ENCODE measurements at places on chromosomes 5 and 9.
A peak's percentile ranks its signal among the peaks of the same experiment; 100 is the strongest.

GRCh38 chr5:152170350-152170749 lies 234.7 kb downstream of the NMUR2 start:
- no peak for DNase-seq

DNA sequence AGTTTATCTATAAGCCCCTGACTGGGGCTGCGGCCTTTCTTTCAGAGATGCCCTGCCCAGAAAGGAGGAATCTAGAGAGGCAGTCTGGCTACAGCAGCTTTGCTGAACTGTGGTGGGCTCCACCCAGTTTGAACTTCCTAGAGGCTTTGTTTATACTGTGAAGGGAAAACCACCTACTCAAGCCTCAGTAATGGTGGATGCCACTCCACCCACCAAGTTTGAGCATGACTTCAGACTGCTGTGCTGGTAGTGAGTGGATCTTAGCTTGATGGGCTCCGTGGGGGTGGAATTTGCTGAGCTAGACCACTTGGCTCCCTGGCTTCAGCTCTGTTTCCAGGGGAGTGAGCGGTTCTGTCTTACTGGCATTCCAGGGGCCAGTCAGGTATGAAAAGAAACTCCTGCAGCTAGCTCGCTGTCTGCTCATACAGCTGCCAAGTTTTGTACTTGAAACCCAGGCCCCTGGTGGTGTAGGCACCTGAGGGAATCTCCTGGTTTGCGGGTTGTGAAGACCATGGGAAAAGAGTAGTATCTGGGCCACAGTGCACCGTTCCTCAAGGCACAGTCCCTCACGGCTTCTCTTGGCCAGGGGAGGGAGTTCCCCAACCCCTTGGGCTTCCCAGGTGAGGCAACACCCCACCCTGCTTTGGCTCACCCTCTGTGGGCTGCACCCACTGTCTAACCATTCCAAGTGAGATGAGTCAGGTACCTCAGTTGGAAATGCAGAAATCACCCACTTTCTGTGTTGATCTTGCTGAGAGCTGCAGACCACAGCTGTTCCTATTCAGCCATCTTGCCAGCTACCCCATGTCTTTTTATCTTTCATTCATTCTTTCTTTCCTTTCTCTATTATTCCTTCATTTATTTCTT lies 211.8 kb upstream of the C9orf72 start:
- peak; percentile 60 for DNase-seq

- DNase-seq, result no peak
Measured at GRCh38 chr9:85914108-85914507, 26.8 kb upstream of the NAA35 start.

GRCh38 chr5:159933531-159934485 lies 17.5 kb downstream of the ADRA1B start:
- DNase-seq, result no peak

- no peak for DNase-seq
Measured at GRCh38 chr5:139468421-139468931, 2.3 kb upstream of the SMIM33 start.

DNA sequence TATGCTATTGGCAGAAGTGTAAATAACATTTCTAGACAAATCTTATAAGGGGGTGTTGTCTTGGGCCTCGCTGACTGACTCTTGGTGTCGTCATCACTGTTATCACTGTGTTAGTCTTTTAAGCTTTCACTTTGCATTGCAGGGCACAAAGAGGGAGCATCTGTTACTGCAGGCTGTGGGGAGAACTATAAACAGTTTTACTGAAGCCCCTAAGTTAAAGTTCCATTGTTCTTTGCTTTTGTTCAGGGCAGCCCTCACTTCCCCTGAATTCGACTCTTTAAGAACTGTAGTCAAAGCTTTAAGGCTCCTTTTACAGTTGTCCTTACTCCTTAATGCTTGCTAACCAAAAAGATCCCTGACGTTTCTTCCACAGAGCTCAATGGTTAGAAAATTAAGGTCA lies 605.0 kb downstream of the RAB3C start:
- no peak for DNase-seq

- no peak for DNase-seq
Measured at GRCh38 chr5:157187046-157187754, 6.6 kb downstream of the ITK start.

DNA sequence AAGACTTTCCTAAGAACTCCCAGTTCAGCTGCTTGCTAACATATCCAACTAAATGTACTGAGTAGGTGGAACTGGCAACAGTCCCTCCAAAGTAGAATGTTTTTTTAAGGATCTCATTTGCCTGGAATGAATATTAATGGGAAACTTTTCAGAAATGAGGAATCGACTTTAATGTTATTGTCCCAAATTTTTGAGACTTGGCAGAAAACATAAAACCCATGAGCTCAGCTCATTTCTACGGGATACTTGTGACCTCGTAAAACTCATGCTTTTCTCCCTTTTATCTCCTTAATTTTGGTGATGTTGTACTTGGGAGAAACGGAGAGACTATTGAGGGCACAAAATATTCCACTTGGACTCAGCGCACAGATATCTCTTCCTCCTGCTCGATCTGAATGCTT lies 296.8 kb downstream of the EBF1 start:
- no peak for DNase-seq

DNA sequence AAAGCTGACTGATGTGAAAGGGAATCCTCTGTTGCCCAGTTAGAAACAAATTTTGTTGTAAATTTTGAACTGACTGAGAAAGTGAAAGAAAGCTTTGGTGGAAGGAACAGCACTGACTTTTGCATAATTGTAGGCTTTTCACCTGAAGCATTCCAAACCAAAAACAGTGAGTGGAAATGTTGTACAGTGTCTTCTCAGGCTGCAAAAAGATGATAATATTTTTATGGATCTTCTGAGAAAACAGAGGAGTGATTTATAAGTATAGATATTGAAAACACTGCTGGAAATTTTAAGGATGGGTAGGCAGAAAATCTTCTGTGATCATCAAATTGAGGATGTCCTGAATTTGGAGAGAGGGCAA lies 40.0 kb downstream of the LURAP1L start:
- no peak for DNase-seq

DNA sequence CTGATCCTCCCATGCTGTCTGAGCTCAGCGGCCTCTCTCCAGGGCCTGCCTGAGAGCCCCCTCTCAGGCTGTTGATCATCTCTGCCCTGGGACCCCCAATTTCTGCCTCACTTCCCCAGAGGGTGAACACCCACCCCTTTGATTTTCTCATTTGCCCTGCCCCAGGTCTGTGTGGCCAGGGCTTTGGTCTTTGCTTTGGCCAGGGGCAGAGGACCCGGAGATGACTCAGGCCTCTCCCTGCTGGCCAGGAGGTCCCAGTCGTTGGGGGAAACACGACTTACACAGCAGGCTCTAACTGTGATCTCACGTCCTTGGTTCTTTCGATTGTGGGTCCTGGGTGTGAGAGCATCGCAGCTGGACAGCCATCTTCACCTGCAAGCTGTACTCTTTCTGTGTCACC lies 1.1 kb upstream of the ADAMTS2 start:
- no peak for DNase-seq

GRCh38 chr5:147874910-147875367 lies 3.6 kb upstream of the SCGB3A2 start:
- no peak for DNase-seq

GRCh38 chr9:106862821-106863720 lies at the start of gene ZNF462:
Gene ZNF462 (plus strand): TSS chr9:106863166. CDS start chr9:106923384, 60,218 bp downstream.
- no peak for DNase-seq

DNA sequence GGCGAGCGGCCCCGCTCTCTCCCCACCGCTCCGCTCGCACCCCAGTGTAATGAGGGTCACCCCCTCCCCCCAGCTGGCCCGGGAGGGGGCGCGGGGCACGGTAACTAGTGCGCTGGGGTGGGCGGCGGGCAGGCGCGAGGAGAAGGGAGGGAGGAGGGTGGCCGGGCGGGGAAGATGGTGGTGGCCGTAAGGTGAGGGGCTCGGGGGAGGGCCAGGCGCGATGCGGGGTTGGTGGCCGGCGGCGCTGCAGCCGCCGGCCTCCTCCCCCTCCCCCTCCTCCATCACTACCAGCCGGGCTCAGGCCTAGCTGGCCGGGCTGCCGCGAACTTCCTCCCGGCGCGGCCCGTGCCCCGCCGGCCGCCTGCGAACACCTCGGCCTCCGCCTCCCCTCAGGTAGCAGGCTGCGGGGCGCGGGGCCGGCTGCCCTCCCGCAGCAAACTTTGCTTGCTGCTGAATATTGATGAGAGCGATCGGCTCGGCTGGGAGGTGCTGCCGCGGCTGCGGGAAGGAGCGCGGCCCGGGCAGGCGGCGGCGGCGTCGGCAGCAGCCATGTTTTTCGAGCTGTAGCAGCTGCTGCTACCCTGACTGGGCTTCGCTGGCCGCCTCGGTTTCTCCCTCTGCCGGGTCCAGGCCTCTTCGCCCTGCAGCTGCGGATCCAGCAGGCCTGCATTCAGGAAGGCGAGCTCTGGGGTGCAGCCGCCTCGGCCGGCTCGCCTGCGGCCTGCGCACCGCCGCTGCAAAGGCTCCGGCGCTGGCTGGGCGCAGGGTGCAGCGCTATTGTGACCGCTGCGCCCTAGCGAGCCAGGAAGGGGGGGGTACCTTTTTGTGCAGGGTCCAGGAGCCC lies 502 bp downstream of the NSD1 start:
- peak; percentile 60 for DNase-seq

DNA sequence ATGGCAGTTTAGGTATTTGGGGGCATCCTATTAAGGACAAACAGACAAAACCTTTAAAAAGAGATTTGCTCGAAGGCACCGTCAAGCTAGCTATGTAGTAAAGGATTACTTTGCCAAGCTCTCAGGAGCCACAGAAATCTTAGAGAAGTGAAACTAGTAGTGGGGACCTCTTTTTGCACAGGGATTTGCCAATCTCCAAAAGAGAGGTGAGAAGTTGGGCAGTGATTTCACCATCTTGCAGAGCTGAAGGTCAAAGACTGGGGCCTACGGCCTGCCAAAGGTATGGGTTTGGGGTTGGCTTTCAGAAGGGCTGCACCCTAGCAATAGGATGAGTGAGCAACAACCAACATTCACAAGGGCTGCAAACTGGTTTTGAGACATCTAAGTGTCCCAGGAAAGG lies 1.6 kb upstream of the FCN1 start:
- DNase-seq, result no peak

- no peak for DNase-seq
Measured at GRCh38 chr9:83355729-83356151, 182.5 kb downstream of the FRMD3 start.

DNA sequence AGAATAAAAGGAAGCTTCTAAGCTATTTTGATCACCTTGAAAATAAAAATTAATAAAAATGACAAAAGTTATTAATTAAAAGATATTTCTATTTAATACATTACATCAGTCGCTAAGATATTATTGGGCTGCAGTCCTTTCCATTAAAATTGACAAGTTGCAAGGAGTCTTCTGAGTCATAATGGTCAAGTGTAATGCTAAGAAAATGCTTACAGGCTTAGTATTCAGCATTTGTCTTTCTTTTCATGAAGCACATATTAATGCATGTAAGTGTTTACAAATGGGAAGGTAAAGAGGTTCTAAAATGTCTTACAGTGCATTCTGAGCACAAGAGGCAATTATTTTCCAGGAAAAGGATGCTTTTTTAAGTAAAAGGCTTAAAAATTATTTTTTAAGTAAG lies 17.3 kb downstream of the SPINK9 start:
- no peak for DNase-seq

DNA sequence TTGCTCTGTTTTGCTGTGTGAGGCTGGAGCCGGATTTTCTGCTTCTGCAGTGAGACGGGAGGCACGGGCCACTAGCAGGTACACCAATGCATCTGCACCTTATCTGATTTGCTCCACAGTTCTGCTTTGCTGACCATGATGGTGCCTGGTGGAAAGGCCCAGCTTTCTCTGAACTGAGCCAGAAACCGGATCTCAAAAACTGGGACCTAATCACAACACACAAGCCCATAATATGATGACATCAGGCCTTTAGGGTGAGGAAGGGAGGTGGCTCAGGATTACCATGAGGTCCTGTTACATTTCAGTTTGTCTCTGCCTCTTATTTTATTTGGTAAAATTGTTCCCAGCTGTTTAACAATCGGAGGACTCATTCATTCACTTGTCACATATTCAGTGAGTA lies 49.8 kb downstream of the FGF1 start:
- DNase-seq, result no peak

GRCh38 chr9:129140397-129141065 lies 29.3 kb downstream of the PTPA start:
- DNase-seq, result no peak

- DNase-seq, result no peak
Measured at GRCh38 chr9:98607787-98608186, 100.9 kb downstream of the GABBR2 start.

DNA sequence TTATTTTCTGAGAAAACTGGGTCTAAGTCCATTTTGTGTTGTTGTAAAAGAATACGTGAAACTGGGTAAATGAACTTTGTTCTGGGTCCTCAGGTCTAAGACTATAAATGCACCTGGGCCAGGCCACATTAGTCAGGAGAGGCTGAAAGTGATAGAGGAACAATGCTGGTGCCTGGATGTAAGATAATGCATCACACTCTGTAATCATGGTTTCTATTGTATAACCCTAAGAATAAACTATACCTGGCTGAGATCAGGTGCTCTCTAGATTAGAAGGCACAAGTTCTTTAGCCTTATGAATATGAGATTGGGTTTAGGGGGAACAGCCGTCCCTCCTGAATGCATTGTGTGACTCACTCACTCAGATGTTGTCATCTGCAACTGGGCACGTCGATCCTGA lies 675.5 kb downstream of the HTR1A start:
- DNase-seq, result no peak

GRCh38 chr5:116452774-116453368 lies 121.8 kb downstream of the SEMA6A start:
- DNase-seq, result no peak

DNA sequence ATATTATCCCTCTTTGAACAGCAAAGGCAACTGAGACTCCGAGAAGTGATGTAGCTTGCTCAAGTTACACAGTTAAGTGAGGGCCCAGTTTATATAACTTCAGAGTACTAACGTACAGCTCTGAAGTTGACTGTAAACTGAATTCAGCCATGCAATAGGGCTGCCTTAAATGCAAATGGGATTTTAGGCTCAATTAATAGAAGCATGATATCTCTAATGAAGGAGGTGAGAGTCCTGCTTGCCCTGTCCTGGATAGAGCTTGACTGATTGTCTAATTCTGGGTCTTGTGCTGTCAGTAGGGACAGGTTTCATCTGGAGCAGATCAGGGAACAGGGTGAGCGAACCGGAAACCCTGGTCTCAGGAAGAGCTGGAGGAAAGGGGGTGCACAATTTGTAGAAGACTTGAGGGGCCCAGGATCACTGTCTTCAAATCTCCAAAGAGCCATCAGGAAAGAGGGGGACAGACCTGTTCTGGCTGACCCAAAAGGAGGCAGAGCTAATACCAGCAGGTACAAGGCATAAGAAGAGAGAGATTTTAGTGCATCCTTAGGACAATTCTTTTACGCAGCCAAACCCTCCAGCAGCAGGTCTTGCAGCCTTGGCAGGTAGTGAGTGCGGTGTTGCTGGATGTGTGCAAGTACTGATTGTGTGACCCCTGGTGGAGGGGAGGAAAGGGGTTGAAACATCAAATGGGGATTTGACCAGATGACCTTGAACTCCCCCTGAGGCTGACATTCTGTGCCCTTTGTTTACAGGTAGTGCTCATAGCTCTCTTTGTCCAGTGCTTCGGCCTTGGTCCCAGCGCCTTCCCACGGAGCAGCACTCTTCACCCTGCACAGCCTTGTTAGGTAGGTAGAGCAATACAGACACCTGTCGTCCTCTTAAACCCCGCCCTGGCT lies 13.0 kb downstream of the GSN start:
- DNase-seq, result no peak

GRCh38 chr5:172423379-172424110 lies 30.8 kb downstream of the SH3PXD2B start:
- no peak for DNase-seq

All from NK-92 treated with Interleukin-12 subunit alpha and Interleukin-12 subunit beta, amount 100 ng/mL, for 24 hours (cell line).